Daoy (cell line): ENCODE measurements at places on chromosomes 2 and 18. TPM values are rescaled to one million over a fixed set of nuclear protein-coding genes. Genes with fewer than 3 reads are reported as not detected.

DNA sequence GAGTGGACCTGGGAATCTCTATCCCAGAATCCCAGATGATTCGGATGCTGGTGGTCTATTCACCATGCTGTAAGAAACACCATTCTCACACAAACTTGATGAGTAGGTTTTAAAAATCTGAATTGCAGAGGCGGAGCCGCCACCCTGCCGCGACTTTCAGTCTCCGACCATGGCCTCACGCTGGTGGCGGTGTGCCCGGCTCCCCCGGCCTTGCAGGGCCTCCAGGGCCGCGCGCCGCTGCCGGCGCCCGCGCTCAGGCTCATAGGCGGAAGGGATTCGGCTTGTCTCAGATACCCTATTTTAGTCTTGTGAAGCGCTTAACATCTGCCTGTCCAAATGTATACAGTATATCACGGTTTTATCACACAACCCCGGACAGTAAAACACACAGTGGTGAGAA lies 2.6 kb upstream of the PPM1B start:
- no peak for DNase-seq

- no peak for DNase-seq
Measured at GRCh38 chr2:67283641-67284040, 113.5 kb upstream of the ETAA1 start.

DNA sequence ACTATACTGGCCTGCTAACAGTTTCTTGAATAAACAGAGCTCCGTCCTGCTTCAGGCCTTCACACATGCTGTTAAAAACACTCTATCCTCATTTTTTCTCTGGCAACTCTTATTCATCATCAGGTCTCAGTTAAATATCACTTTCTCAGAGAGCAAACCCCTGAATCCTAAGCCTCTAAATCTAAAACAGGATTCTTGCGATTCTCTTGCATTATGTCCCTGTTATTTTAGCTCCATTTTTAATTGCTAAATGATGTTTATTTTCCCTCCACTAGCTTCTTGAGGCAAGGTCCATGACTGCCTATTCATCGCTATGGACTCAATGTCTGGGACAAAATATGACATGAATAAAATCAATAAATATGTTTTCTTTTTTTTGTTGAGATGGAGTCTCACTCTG lies 190.7 kb upstream of the SMAD7 start:
- no peak for DNase-seq

GRCh38 chr18:63889626-63890025 lies 2.1 kb downstream of the SERPINB2 start:
- no peak for DNase-seq

DNA sequence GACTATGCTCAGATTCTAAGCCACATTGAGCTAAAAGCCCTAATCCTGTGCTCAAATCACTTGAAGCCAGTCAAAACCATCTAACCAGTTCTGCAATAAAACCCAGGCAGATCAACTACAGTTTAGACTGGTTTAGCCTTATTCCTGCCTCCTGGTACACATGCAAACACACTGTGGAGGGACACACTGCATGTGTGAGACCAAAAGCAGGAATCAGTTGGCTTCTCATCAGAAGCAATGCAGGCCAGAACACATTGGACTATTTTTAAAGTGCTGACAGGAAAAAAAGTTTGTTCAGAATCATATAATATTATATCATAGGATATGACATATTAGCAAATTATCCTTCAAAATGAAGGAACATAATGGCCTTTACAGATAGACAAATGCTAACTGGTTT lies 52.5 kb upstream of the NT5C1B start:
- DNase-seq = no peak

DNA sequence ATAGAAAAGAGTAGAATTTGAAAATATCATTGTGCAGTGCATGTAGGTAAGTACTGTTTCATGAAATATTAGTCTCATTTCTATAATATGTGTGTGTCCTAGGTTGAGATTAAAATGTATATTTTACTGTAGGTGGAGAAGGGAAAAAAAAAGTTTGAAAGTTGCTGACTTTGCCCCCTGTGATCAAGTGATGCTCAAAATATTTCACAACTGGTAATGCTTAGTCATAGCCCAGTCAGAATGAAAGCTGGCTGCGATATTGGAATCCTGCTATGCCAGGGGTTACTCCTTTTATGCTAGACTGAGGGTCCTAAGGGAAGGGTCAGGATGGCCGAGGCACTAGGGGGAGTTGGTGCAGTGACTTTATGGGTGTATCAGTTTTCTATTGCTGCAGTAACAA lies 19.5 kb upstream of the CFAP36 start:
- DNase-seq = peak; percentile 56

- DNase-seq = no peak
Measured at GRCh38 chr2:198441901-198442300, 637.5 kb downstream of the PLCL1 start.

DNA sequence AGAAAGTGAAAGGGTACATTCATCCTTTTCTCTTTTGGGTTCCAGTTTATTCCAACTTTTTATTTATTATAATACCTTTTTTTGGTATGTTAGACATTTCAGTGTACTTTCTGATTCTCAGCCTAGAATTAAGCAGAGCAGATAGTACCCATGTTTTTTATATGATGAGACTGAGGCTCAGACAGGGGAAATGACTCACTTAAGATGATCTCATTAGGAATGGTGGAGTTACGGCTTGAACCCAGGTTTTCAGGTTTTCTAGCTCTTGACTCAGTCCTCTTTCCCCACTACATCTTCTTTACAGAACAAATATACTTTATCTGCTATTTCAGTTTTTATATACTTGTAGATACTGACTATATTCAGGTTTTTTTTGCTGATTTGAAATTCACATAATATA lies 51.7 kb upstream of the OTX1 start:
- DNase-seq = peak; percentile 13

DNA sequence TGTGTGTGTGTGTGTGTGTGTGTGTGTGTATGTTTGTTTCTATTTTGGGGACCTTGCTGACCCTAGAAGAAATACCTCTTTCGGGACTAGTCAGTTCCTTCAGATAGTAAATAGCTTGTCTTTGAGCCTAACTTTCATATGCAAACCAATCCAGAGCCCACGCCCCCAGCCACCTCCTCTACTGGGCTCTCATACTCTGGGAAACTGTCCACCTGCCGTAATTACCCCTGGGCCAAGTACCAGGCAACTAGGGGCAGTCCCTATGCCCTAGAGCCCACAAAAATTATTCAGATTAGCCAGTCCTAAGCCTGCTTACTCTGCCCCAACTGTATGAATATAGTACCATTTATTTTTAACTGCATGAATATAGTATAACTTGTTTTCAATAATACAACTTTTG lies 970.4 kb downstream of the EPHA4 start:
- no peak for DNase-seq

- peak; percentile 7 for DNase-seq
Measured at GRCh38 chr18:33761363-33761762, 183.3 kb downstream of the ASXL3 start.

DNA sequence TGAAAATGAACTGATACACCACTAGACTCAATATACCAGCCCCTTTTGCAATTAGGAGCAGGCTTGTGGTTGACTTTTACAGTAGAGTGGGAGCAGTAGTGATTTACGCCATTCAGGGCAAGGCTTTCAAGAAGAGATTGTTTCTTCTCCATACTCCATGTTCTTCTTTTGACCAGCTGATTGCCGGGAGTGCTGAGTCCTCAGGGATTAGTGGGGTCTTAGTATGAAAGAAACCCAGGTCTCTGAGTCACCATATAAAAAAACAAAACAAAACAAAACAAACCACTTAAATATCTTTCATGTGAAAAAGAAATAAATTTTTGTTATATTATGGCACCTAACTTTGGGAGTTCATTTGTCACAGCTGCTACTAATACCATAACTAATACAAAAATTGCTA lies 465.6 kb upstream of the TRIB2 start:
- peak; percentile 4 for DNase-seq

- no peak for DNase-seq
Measured at GRCh38 chr18:75068682-75069435, 140.1 kb downstream of the PTGR3 start.

- no peak for DNase-seq
Measured at GRCh38 chr2:174013315-174013751, 48.2 kb upstream of the SP3 start.

DNA sequence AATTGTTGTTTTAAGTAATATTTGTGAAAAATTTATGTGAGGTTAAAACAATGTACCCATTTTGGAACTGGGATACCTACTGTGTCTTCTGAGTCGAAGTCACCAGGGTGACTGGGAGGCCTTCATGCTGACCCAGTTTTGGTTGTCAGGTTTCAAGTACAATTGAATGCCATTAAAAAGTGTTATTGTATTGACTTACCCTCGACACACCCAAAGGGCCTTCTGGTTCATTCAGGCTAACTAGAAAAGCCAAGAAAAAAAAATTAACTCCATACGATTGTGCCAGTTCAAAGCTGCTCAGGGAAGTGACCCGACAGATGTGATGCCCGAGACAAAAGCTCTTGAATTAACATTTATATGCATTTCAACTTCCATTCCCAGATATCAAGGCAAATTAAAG lies 190.0 kb downstream of the ST6GAL2 start:
- DNase-seq = no peak

- no peak for DNase-seq
Measured at GRCh38 chr2:39778233-39778632, 825 bp downstream of the THUMPD2 start.

DNA sequence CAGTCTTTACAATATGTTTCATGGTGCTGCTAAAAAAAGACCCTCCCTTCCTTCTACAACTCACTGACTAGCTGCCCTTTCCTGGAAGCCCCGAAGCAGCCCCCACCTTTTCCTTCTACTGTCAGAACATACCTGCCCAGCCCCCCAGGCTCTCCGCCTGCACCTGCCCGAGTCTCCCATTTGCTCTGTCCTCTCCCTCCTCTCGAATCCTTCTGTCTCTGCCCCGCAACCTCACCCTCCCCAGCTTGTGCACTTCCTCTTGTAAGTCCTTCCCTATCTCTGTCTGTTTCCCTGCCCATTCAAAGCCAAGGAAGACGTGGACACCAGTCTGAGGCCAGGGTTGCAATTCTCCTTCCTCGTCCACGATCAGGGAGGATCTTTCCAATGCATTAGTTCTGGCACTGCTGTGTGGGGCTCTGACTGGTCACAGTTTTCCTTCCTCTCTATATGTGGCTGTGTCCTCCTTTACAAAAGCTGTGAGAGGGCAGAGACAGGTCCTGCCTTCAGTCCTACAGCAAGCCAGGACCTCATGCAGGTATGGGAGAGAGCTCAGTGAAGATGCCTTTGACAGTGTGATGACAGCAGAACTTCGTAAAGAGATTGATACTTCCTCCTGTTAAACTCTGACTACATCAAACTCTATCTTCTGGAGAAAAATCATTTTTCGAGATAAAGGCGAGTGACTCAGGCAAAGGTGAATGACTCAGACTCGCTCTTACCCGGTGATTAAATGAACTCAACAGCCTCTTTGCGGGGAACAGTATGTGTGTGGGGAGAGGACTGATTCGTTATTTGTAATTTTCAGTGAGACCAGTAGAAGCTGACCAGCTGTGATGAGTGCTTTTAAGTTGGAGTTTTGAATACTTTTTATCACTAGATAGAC lies 14.2 kb downstream of the TNFRSF11A start:
- DNase-seq = peak; percentile 76

DNA sequence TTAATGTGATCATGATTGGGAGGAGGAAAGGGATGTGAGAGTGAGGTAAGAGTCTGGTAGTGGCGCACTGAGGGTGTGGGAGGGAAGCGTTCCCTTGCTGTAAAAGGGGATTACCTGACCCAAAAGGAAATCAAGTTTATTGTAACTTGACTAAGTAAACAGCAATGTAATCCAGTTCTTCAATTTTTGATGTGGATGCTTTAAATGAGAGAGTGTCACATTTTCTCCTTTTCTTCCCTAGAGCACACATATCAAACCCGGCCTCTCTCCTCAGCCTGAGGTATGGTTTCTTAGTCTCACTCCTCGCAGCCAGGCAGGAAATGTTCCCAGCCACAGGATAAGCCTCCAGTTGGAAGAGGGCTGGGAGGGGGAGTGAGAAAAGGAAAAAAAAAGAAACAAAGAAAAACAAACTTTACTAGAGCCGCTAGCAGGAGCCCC lies 688 bp upstream of the ARHGAP28 start:
- no peak for DNase-seq

GRCh38 chr2:429142-429541 lies 141.3 kb upstream of the ALKAL2 start:
- DNase-seq = no peak

GRCh38 chr2:105615305-105615704 lies 129.4 kb upstream of the NCK2 start:
- no peak for DNase-seq

DNA sequence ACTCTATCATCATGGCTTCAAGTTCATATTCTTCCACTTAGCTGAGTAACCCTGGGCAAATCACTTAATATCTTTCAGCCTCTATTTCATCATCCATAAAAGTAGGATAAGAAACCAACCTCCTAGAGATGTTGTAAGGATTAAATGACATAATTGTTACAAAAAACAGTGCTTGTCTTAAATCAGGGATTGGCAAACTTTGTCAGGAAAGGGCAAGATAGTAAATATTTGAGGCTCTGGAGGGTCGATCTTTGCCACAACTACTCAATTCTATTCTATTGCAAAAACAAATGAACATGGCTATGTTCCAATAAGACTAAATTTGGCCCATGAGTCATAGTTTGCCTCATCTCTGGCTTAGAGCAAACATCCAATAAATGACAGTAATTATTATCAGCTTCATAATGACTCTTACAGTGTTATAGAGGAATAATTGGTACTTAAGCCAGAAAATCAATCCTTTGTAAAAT lies 184.7 kb downstream of the SATB2 start:
- peak; percentile 15 for DNase-seq

GRCh38 chr2:11239666-11240462 lies 84.6 kb downstream of the SLC66A3 start:
- peak; percentile 54 for DNase-seq

Gene INHBB
- 0.29 and 1.0 TPM in 2 replicates for total RNA-seq

Gene WDFY1
- total RNA-seq = 24.3 and 26.6 TPM in 2 replicates

Gene TDRD15
- 5.2 and 6.7 TPM in 2 replicates for total RNA-seq

Gene ACMSD
- total RNA-seq = not detected in 2 replicates

Gene IL36RN
- total RNA-seq = not detected in 2 replicates

Gene CYP26B1
- total RNA-seq = 1.9 and 3.7 TPM in 2 replicates

Gene RNU2-63P
- 72.9 TPM in 1 of 2 replicates, not detected in the other for total RNA-seq

Gene APLF
- 1.4 and 3.0 TPM in 2 replicates for total RNA-seq

Gene ERFE
- 3.6 and 6.8 TPM in 2 replicates for total RNA-seq

Gene PAIP2B
- 2.5 and 3.1 TPM in 2 replicates for total RNA-seq

Gene EFR3B
- 2.0 and 4.3 TPM in 2 replicates for total RNA-seq

Gene UGT1A5
- total RNA-seq = 0.34 TPM in 1 of 2 replicates, not detected in the other

Gene FAM237A
- total RNA-seq = not detected in 2 replicates

Gene SIX3
- 0.24 TPM in 1 of 2 replicates, not detected in the other for total RNA-seq
